Activated CD4-positive, alpha-beta T cell treated with anti-CD3 and anti-CD28 coated beads, Interleukin-2, amount 50 U/mL, for 1 hour (primary cell): ENCODE measurements at places on chromosomes 7 and 10.
A peak's percentile ranks its signal among the peaks of the same experiment; 100 is the strongest.

DNA sequence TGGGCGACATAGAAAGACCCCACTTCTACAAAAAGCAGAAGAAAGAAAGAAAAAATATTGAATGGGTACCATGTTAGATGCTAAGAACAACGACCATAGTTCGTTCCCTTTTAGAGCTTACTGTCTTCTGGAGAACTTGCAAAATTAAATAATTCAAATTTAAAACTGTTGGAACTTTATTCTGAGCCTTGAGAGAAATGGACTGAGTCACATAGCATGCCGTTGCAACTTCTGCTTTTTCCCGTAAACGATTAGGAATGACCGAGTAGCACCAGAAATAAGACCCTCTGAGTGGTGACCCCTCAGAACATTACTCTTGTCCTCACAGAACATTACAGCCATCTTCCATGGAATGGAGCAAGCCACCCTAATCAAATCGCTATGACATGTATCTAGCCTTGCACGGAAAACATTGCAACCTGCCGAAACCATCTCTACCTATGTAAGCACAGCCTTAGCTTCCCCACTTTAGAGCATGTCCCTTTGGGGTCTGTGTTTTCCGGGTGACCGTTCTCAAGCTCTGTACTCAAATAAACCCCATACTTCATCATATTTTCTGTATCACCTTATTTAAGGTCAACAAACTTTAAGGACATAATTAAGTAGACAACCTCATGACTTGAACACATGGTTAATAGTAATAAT, 179.1 kb downstream of the PRKCQ start:
- DNase-seq = no peak

GRCh38 chr7:78562191-78562590, 763.6 kb downstream of the PHTF2 start:
- DNase-seq = no peak

- DNase-seq = no peak
Observed at GRCh38 chr7:136911344-136911743, 42.9 kb downstream of the CHRM2 start.

GRCh38 chr10:84743483-84743882, 415.1 kb downstream of the CCSER2 start:
- no peak for DNase-seq

DNA sequence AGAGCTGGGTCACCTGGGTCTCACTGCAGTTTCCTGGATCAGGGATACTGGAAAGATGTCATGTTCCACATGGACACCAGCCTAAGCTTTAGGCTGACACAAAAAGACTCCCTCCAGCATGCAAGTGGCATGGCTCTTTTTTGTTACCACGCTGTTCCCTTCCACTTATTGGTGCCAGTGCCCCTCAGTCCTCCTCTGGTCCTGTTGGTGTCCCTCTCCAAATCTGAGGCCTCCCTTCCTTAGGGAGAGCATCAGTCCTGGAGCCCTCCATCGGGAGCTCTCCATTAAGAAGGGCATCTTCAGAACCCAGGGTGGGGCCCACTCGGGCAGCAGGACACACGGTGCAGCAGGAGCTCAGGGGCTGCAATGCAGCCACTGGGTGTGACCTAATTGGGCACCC, 76.1 kb upstream of the LRRC18 start:
- DNase-seq = no peak

DNA sequence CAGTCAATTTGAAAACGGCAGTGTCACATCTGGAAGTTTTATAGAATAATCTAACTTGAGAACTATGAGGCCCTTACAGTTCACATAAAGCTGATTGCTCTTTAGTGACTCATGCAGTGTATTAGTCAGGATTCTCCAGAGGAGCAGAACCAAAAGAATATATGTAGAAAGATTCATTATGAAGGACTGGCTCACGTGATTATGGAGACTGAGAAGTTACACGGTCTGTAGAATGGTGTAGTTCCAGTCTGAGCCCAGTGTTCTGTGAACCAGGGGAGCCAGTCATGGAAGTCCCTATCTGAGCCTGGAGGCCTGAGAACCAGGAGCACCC, 21.5 kb downstream of the RBM33 start:
- DNase-seq = no peak

DNA sequence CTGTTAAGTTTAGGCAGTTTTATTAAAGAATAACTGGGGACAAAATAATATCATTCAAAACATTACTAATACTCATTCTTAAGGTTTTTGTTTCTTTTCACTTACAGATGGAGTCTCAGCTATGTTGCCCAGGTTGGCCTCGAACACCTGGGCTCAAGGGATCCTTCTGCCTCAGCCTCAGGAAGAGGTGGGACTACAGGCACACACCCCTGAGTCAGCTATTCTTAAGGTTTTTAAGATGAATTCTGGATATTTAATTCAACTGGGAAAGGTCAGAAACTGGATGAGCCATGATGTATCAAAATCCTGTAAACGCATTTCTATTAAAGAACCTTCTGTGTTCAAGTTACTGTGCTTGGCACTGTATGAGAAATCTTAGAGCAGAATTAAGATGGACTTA, 3.5 kb downstream of the OAT start:
- no peak for DNase-seq

DNA sequence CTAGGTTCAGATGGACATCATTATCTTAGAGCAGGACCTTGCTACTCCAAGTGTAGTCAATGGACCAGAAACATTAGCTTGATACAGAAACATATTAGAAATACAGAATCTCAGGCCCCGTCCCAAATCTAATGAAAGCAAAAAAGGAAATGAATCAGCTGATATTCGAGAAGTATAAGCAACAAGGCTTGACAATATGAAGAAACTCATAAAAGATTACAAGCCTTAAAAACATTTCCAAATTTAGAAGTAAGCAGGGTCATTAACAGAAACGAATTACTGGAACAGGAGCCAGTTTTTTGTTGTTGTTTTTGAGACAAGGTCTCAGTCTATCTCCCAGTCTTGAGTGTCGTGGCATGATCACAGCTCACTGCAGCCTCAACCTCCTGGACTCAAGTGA, 40.5 kb upstream of the GSAP start:
- no peak for DNase-seq

DNA sequence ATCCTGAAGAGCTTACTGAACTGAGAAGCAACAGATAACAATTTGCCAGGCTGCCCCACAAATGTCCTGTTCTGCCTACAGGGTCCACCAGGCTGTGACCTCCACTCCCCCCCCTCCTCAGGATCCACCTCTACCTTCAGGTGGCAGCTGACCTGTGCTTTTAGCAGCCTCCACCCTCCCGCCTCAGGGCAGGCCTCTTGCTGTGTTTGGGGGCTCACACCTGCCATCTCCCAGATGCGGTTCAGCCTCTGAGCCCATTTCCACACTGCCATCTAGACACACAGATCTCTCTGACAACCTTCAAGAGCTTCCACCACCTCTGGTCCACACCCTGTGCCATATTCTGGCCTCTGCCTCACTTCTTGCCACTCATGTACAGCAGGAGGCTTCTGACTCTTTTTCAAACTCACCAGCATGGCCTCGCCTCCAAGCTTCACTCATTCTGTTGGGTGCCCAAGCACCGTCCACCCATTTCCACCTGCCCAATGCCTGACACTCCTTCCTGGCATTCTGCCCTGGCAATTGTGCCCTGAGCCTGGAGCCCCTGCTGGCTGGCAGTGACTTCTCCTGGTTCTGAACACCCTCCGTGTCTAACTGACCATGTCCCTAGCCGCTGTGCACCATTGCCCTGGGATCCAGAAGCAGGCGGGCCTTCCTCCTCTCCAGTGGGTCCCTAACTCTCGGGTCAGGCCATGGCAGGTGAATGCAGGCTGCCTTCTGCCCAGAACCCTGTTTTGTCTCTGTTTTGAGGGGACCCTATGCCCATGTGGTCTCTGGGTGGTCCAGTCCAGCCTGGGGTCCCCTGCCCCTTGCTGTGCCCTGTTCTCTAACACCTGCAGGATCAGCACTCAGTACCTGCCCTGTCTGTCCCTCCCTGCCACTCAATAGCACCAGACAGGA, 18.5 kb downstream of the TMEM72 start:
- no peak for DNase-seq

GRCh38 chr10:62632071-62632809, 172.3 kb upstream of the ADO start:
- DNase-seq = peak; percentile 47

- DNase-seq = no peak
Observed at GRCh38 chr7:50462361-50462760, 12.2 kb upstream of the FIGNL1 start.

- DNase-seq = no peak
Observed at GRCh38 chr10:74011770-74012169, 13.9 kb downstream of the VCL start.

DNA sequence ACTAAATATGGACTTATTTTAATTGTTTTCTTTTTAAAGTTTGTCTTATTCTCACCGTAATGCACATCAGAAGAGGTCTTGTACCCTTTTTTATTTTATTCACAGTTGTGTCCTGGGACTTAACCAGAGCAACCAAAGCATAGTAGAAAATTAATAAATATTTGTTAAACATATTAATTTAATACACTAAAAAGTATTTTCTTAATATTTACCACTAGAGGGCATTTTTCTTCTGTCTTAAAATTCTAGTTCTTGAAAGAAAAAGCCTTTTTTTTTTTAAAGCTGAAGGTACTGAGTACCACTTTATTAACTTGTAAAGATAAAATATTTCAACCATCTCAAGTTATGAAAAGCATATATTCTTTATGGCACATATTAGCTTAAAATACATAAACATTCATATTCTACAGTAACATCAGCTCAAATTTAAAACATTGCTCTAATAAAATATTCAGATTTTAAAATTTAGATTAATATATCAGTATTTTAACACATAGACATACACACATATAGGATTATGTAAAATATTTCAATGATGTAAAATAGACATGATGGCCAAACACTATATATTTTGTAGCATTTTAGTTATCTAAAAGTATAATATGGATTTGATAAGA, 260.4 kb downstream of the SEMA3A start:
- DNase-seq = no peak

GRCh38 chr10:64148607-64149006, 627.4 kb downstream of the REEP3 start:
- no peak for DNase-seq

- DNase-seq = no peak
Observed at GRCh38 chr7:69090936-69091335, 507.3 kb upstream of the AUTS2 start.

GRCh38 chr7:130909161-130909836, 175.3 kb upstream of the KLF14 start:
- DNase-seq = no peak

DNA sequence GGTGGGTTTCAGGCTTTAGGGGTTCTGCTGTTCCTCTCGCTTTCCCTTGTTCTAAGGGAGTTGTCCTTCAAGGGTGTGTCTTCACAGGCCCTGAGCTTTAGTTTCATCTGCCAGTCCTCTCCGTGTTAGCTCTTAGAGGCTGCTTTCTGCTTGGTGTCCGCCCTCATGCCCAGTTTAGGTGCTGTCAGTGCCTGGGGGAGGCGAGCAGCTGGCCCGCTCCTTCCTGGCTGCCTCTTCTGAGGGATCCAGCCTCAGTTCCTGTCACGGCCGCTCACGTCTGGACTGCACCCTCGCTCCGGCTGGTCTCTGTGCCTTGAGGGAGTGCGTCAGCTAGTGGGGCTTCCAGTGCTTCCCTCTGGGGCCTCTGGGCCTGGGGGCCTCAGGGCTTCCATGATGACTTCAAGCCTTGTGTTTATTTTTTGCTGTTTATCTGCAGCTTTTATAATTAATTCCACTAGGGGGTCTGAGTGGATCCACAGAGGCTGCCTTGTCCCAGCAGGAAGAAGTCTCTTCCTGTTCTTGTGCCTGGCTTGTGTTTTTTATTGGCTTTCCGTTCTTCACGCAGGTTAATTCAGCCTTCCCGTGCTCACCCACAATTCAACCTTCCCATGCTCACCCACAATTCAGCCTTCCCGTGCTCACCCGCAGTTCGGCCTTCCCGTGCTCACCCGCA, 33.0 kb downstream of the WDR37 start:
- no peak for DNase-seq

- DNase-seq = no peak
Observed at GRCh38 chr7:90677486-90678404, 81.6 kb downstream of the CDK14 start.

DNA sequence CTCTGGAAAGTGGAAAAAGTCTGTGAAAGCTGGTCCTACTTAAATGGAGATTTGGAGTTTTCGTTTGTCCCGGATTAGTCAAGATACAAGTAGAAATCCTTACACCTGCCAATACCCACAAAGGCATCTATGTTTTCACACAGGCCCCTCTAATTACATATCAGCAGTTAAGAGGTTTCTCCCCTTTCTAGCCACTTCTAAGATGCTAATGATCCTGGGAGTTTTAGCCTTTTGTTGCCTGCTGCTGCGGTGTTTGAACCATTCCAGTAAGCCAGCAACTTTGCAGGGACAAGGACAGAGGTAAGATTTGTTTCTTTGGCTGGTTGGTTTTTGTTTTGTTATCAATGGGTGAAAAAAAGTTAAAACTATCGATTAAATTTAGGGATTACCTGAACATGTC, 5.8 kb upstream of the C1QL3 start:
- DNase-seq = no peak

GRCh38 chr7:142012825-142013511, 17.3 kb downstream of the MGAM start:
- DNase-seq = no peak

- no peak for DNase-seq
Observed at GRCh38 chr7:5183155-5183554, 6.9 kb upstream of the WIPI2 start.

- DNase-seq = no peak
Observed at GRCh38 chr10:103492655-103493261, 747 bp upstream of the NEURL1 start.

GRCh38 chr7:135757719-135758411, 9.3 kb upstream of the FAM180A start:
- DNase-seq = no peak

GRCh38 chr10:124596116-124596785, 134.6 kb downstream of the LHPP start:
- no peak for DNase-seq

GRCh38 chr7:155169498-155170065, 99.5 kb downstream of the HTR5A start:
- DNase-seq = no peak

- no peak for DNase-seq
Observed at GRCh38 chr7:113402005-113402404, 283.7 kb upstream of the SMIM30 start.

- DNase-seq = no peak
Observed at GRCh38 chr10:117677890-117678500, 135.4 kb downstream of the EMX2 start.

- no peak for DNase-seq
Observed at GRCh38 chr7:102424787-102425218, 8.6 kb upstream of the ORAI2 start.

- DNase-seq = no peak
Observed at GRCh38 chr7:143050931-143051330, 1.2 kb upstream of the OR6V1 start.

GRCh38 chr7:20032741-20033140, 184.4 kb downstream of the MACC1 start:
- no peak for DNase-seq

DNA sequence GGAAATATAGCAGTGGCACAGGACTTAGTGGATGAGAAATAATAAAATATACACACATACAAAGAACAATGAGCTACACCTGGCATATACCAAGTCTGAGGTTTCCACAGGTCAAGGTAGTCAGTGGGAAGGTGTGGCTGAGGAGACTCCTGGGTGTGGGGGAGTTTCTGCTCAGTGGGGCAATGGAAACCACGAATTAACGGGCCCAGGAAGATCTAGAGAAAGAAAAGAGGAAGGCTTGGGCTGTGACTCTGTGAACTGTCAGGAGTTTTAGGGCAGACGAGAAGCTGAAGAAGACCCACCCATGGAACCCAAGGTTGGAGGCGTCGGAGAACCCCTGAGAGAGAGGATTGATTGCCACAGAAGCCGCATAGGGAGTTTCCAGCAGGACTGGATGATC, 196.5 kb downstream of the HERPUD2 start:
- DNase-seq = no peak

GRCh38 chr7:150877536-150877935, 25.2 kb downstream of the AOC1 start:
- DNase-seq = no peak

- DNase-seq = no peak
Observed at GRCh38 chr7:147765301-147765700, 825.3 kb upstream of the C7orf33 start.
